CD8-positive, alpha-beta T cell (primary cell): ENCODE measurements at places on chromosomes 6 and 20. TPM values are rescaled to one million over a fixed set of nuclear protein-coding genes. Genes with fewer than 3 reads are reported as not detected.

SIRPB2 gene
- total RNA-seq, result not detected

BEND6 gene
- not detected for total RNA-seq

SLC26A8 gene
- not detected for total RNA-seq

NOX3 gene
- not detected for total RNA-seq

MEP1A gene
- not detected for total RNA-seq

DOK5 gene
- not detected for total RNA-seq

SLCO4A1 gene
- total RNA-seq, result 4.7 TPM

VWA7 gene
- 1.2 TPM for total RNA-seq

TNFRSF6B gene
- total RNA-seq, result 2.0 TPM
